GM12864 (cell line): ENCODE measurements at places on chromosomes 5 and 9.

- no peak for DNase-seq
These were observed 384.2 kb upstream of the CDH10 start for GRCh38 chr5:25029004-25029403.

- no peak for DNase-seq
These were observed 82.2 kb downstream of the IPO11 start for GRCh38 chr5:62494772-62495171.

GRCh38 chr9:69916950-69917349 is 96.3 kb downstream of the CFAP95 start:
- no peak for DNase-seq

- no peak for DNase-seq
These were observed 96.7 kb upstream of the ALDH1B1 start for GRCh38 chr9:38295764-38296163.

DNA sequence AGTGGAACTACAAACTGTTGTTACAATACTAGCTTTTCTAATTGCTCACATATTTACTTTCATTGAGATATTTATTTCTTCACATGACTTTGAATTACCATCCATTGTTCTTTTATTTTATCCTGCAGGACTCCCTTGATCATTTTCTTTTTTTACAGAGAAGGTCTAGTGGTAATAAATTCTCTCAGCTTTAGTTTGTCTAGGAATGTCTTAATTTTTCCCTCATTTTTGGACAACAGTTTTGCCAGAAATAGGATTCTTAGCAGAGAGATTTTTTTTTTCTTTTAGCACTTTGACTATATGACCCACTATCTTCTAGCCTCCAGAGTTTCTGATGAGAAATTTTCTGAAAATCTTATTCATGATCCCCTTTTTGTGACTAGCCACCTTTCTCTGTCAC is 47.3 kb upstream of the STARD4 start:
- no peak for DNase-seq

GRCh38 chr5:120988491-120988890 is 524.4 kb downstream of the PRR16 start:
- no peak for DNase-seq

DNA sequence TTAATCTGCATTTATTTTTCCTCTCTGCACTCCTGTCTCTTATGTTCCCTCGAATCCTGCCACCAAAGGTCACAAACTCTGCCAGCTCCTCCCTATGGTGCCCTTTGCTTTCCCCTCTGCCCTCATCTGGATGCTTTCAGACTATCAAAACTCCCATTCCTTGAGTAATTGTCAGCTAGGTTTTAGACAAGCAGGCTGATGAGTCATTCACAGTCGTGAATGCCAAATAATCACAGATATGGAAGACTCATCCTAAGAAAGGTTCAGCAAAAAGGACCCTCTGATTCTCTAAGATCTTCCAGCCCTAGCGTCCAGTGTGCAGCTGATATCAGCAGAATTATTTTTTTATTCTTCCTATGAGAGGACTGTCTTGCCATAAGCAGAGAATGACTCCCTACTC is 104.5 kb upstream of the NUDT12 start:
- DNase-seq, result no peak

GRCh38 chr5:127373858-127374491 is 83.4 kb downstream of the MEGF10 start:
- no peak for DNase-seq

GRCh38 chr9:85377731-85378289 is 363.9 kb downstream of the AGTPBP1 start:
- no peak for DNase-seq

GRCh38 chr9:36031774-36032555 is 4.7 kb upstream of the RECK start:
- no peak for DNase-seq

DNA sequence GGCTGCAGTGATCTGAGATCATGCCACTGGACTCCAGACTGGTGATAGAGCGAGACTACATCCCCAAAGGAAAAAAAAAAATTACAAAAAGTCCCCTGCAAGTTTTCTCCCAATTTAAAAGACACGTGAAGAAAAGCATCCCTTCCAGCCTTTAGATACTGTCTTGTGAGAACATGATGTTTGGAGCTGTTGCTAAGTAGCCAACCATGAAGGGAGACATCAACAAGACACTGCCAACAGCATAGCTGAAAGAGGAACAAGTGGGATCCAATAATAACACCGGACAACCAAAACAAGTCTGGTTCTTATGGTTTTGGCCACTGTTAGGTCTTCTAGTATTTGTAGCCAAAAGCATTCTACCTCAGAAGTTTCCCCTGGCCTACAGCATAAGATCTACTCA is 118.9 kb upstream of the CCDC180 start:
- DNase-seq, result no peak

DNA sequence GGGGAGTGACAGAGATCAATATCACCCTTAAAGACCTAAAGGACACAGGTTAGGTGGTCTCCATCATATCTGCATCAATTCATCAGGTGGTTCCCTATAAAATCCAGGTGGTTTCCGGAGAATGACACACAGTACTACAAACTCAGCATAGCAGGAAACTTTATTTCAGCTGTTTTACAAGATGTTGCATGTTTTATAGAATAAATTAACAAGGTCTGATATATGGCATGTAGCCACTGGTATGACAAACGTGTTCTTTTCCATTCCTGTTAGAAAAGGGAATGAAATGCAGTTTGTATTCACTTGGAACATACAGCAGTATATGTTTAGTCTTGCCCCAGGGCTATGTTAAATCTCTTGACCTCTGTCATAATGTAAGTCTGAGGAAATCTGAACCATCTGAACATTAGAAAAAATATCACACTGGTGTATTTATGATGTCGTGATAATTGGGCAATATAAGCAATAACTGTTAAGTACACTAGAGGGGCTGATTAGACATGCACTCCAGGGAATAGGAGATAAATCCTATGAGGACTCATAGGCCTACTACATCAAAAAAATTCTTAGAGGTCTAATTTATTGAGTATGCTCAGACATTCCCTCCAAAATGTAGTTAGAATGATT is 42.2 kb upstream of the TNFSF8 start:
- DNase-seq, result no peak

DNA sequence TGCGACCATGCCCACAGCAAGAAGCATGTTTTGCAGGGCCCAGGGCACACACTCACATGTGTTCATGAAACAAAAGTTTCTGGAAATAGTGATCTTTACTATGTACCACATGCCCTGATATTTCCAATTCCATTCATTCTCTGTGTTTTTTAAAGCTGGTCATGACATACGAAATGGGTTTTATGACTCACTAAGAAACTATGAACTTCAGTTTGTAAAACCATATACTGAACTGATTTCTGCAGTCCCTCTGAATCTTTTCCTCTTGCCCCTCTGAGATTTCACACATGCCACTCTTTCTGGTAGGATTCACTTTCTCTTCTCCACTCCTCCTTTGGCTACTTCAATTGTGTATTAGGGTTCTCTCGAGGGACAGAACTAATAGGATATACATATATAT is 416.1 kb upstream of the TRPC7 start:
- DNase-seq, result no peak

DNA sequence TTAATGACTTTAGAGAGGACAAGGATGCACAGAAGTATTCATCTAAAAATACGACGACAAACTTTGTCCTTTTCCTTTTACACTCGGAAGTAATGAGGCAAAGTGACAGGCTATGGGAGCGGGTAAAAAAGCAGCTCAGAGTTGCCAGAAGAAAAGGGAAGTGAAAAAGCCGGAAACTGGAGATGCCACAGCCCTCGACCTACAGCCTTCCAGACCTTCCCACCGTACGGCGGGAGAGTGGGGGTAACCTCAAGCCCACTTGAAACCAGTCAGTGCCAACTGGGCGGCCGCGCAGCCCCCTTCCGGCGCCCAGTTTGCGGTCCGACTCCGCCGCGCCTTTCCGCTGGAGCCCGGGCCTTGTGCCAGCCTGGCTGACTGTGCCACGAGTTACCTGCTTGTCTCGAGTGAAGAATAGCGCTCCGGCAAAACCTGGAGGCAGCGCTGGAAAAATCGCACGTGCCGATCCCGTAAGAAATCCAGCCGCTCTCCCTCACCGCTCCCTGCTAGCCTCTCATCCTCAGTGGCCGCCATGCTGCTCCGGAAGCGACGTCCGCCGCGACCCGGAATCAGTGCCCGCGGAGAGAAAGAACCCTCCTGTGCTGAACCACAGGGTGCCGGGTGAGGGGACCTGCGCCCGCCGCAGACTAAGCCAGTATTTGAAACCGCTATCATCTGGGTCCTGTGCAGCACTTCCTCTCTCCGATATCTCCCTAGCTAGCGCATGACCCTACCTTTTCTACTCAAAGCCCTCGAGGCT is at the start of gene PGGT1B:
Gene PGGT1B (minus strand): TSS at position 557 of the 757 bp plus-strand sequence. CDS start 26 bp downstream, at position 531.
- DNase-seq, result peak; percentile 51

- no peak for DNase-seq
These were observed 99.3 kb downstream of the ACTBL2 start for GRCh38 chr5:57383093-57383861.

GRCh38 chr9:77374266-77374665 is 196.9 kb downstream of the VPS13A start:
- DNase-seq, result no peak

- no peak for DNase-seq
These were observed 38.8 kb upstream of the RGMB start for GRCh38 chr5:98734646-98735045.

DNA sequence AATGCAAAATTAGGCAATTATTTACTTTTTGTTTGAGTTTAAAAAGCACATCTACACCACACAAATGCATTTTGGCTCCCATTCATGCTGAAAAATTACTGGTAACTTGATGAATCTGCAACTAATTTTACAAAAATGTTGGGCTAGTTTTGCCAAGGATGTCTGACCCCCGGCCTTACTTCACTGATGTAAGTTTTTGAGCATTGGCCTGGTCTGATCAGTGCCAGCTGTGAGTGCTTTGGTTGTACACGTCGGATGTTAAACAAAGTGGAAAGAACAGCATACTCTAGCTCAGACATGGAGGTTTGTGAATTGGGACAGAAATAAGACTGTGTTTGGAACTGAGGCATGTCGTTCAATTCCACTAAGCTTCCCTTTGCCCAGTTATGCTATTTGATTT is 1044.2 kb downstream of the TLE4 start:
- no peak for DNase-seq

DNA sequence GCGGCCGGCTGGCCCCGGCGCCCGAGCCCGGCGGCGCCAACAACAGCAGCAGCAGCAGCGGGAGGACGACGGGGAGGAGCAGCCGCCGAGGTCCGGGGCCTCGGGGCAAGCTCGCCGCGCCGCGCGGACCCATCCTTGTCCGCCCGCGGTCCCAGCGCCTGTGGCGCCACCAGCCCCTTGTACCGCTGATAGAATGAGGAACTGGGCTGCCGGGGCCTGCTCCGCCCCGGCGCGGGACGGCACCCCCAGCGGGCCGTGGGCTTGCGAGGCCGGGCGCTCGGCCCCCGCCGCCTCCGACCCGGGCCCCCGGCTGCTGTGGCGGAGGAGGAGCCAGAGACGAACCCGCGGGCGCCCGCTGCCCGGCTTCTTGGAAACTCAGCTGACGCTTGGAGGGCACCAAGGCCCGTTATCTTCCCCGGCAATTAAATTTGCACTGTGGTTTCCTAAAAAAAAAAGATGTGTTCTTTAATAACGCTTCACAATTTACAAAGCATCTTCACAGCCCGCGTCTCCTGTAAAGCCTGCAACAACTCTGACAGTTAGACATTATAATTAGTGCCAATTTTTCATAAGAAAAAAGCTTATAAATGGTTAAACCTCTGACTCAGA is at the start of gene ARSB:
Gene ARSB (minus strand): TSS at position 195 of the 609 bp plus-strand sequence. CDS start 62 bp downstream, at position 133.
- DNase-seq, result no peak

- DNase-seq, result no peak
These were observed 992.1 kb downstream of the DNAH5 start for GRCh38 chr5:12952409-12952808.

- peak; percentile 8 for DNase-seq
These were observed 55.6 kb upstream of the LMX1B start for GRCh38 chr9:126558051-126558665.

GRCh38 chr9:130948266-130948665 is 9.2 kb upstream of the FIBCD1 start:
- DNase-seq, result no peak

DNA sequence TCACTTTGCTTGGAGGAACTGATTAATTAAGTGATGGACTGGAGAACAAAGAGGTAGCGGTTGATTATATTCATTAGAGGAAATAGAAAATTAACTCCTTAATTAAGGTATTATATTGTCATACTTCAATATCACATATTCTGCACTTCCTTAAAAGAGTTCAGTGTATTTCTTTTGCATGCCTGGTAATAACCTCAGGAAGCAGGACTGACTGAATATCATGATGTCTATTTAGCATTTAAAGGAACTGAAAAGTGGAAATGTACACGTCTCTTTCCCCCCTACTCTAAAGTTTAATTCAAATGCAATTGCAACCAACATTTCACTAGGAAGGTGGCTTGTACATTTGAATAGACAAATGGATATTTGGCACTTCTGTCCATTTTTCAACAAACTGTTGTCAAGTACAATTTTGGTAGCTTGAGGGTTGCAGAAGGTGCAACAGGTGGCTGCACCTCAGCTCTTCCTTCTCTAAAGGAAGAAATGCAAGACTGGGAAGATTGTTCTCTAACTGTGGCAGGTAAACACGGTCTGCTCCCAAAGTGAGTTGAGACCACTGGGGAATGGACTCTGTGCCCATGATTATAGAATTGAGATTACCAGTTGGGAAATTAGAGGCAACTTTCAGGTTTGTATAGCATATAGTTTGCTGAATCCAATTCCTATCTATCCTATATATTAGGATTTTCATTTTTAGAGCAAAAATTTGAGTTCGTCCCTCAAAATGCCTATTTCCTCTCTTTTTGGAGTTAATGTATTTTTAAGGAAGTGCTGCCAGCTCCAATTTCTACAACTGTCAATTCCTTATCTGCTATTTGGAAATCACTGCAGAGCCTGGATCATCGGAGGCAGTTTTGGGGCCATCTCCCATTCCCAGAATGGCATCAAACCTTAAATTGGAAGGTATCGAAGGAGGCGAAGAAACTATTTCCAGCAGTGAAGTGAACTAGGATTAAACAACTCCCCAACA is 98.9 kb upstream of the TAF11L2 start:
- DNase-seq, result no peak

- DNase-seq, result no peak
These were observed 16.6 kb upstream of the SARDH start for GRCh38 chr9:133754688-133755227.

- no peak for DNase-seq
These were observed 150.4 kb downstream of the GABRB2 start for GRCh38 chr5:161396171-161396570.

GRCh38 chr9:126536841-126537465 is 76.8 kb upstream of the LMX1B start:
- no peak for DNase-seq

DNA sequence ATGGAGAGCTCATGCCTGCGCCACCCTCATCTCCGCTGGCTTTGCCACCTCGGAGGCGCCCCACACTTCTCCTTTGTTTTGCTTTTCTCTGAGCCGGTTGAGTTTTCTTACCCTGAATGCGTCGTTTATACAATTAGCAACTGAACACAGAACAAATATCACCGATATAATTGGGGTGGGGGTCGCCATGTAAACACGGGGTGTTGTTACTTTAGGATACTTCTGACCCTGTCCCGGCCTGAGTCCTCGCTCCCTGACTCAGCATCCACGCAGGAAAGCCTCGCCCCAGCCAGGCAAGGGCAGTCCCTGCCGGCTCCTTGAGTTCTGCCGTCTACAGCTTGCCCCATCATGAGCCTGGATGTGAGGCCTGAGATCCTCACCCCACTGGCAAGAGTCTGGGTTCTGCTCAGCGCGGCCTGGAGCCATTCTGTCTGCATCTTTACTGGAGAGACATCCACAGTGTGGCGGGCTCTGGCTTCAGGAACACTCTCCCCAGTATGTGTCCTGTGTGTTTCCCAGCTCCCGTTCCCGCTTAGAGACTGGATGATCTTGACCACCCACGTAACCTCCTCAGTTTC is 5.5 kb downstream of the NKX2-5 start:
- DNase-seq, result no peak

GRCh38 chr9:120191141-120191540 is 388.8 kb downstream of the CDK5RAP2 start:
- no peak for DNase-seq

GRCh38 chr9:128321879-128322403 is 306 bp downstream of the TRUB2 start:
- DNase-seq, result no peak
